ENCODE measurements at places on chromosomes 4 and X.

DNA sequence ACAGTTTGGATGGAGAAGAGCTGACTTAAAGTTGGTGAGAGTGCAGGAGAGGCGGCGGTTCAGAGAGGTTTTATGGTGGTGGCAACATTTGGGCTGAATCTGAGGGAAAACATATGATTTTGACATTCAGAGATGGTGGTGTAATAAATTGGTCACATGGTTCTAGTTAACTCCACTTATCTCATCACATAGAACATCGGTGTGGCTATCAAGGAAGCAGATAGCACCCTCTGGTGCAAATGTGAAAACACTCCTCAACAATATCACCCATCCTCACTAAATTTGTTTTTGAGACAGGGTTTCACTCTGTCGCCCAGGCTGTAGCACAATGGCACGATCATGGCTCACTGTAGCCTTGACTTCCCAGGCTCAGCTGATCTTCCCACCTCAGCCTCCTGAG, 28.8 kb downstream of the SUPT20HL2 start:
- DNase-seq = no peak

GRCh38 chr4:167614866-167615265, 380.6 kb upstream of the SPOCK3 start:
- no peak for DNase-seq

DNA sequence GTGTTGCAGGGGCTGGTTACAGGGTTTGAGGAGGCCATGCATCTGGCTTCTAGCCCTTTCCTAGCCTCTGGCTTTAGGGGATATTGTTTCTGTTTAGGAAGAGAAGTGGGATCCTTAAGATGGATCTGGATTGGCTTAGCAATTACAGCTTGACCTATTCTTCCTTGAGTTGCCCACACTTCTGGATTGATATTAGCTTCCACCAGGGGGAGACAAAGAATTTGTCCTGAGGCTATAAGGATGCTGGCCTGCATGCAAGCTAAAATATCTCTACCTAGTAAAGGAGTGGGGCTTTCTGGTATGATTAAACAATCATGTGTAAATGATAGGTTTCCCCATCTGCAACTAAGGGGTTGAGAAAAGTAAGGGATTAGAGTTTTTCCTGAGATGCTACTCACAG, 117.2 kb downstream of the TEX13C start:
- no peak for DNase-seq

GRCh38 chrX:25144043-25144940, 128.5 kb upstream of the ARX start:
- no peak for DNase-seq

DNA sequence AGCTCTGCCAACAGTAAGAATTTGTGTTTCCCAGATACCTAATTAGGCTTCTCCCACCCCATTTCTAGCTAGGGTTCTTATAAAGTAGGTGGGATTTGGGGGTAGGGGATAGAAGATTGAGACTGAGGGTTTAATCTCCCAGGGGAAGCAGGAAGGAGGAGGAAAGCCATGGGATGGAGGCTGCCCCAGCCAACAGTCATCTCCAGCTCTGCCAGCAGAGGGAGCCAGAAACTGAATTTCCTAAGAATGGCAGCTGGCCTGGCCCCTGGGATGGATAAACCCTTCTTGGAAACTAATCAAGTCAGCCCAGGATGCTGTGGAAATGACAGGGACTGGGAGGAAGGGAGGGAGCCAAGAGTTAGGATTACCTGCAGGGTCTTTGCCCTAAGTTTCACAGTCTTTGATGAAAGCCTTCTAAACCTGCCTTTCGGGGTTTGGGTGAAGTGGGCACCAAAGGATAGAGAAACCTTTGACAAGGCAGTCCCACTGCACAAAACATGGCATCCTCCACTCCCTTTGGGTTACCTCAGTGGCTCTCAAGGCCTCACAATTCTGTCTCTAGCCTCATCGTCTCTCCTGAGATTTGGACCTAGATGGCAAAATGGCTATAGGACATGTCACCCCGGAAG, 6.7 kb upstream of the ERCC6L start:
- peak; percentile 2 for DNase-seq

DNA sequence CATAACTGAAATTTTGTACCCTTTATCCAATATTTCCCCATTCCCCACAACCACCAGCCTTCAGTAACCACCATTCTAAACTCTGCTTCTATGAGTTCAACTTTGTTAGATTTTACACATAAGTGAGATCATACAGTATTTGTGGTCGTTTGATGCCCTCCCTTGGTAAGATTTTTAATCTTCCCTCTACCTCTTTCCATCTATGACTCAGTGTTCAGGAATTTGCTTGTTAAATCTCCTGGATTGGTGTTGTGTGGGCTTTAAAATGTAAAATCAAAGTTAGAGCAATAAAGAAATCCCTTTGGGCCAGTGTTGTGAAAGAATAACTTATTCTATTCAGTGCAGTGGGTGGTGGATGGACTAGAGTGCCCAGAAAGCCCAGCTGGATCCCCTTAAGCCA, 37.4 kb downstream of the SLC16A2 start:
- DNase-seq = no peak

GRCh38 chrX:121084903-121085611, 37.6 kb downstream of the GLUD2 start:
- no peak for DNase-seq
